Muscle of leg (tissue), 16 donors: ENCODE measurements at places on chromosomes 13 and 19. TPM values are rescaled to one million over a fixed set of nuclear protein-coding genes. Genes with fewer than 3 reads are reported as not detected.

TMC4 gene
- 8.0 TPM for polyA plus RNA-seq

LIPE gene
- polyA plus RNA-seq = 8.6 TPM

RGS9BP gene
- polyA plus RNA-seq = not detected

MIR17HG gene
- polyA plus RNA-seq = 2.6 TPM

FBN3 gene
- polyA plus RNA-seq = 14.4 TPM

KIR2DL3 gene
- not detected for polyA plus RNA-seq

RASAL3 gene
- 1.2 TPM for polyA plus RNA-seq

MYO1F gene
- polyA plus RNA-seq = 3.1 TPM

PRODH2 gene
- polyA plus RNA-seq = not detected

INAFM1 gene
- polyA plus RNA-seq = 15.2 TPM

TEKTIP1 gene
- polyA plus RNA-seq = 4.9 TPM

PCDH20 gene
- 2.3 TPM for polyA plus RNA-seq

- DNase-seq = peak; percentile 77
Observed at GRCh38 chr13:20127562-20128458, 33.0 kb downstream of the GJA3 start.

DNA sequence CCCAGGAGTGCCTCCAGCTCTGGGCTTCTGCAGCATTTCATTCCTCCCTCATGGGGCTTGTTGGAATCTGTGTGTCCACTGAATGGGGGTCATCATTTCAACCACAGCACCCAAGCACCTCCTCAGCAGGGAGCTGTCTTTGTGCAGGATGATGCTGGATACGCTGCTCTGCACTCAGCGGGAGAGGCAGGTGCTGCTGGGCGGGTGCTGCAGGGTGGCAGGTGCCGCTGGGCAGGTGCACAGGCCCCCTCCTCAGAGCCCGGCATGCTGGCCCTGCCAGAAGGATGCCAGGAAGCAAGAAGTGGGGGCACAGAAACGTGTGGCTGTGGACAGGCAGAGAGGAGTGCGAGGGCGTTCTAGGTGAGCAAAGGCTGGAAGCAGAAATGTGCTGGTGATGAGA lies 121.8 kb upstream of the VSTM2B start:
- no peak for DNase-seq

DNA sequence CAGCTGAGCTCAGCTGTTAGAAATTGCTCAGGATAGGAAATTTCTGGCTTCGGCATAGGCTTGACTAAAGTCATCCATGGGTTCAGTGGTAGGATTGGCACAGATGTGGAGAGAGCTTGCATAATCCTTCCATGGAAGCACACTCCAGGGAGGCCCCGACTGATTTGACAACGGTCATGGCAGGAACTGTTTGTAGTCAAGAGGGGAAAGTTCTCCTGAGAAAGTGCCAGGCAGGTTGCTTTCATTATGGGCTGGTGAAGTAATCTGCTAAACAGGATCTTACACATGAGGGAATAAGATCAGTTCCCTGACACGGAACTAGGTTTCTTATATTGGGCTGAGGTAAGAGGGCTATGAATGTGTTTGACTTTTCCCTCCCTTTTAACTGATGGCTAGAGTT lies 120.1 kb downstream of the RGCC start:
- DNase-seq = peak; percentile 73

GRCh38 chr19:1473085-1473851 lies 5.7 kb downstream of the C19orf25 start:
- no peak for DNase-seq

- DNase-seq = no peak
Observed at GRCh38 chr19:31332096-31332495, 17.1 kb downstream of the TSHZ3 start.

GRCh38 chr13:27379694-27380641 lies 44.5 kb upstream of the GTF3A start:
- DNase-seq = peak; percentile 56

- DNase-seq = no peak
Observed at GRCh38 chr19:57719424-57719823, 8.0 kb downstream of the ZNF671 start.

DNA sequence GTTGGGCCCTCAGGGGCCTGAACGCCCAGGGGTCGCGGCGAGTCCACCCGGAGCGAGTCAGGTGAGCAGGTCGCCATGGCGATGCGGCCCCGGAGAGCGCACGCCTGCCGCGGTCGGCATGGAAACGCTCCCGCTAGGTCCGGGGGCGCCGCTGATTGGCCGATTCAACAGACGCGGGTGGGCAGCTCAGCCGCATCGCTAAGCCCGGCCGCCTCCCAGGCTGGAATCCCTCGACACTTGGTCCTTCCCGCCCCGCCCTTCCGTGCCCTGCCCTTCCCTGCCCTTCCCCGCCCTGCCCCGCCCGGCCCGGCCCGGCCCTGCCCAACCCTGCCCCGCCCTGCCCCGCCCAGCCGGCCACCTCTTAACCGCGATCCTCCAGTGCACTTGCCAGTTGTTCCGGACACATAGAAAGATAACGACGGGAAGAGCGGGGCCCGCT lies at the start of gene CCNA1:
Gene CCNA1, plus strand, starts transcription at position 390 of the 439 bp plus-strand sequence. CDS start 562 bp downstream, outside the sequence.
- peak; percentile 50 for DNase-seq

GRCh38 chr13:110551284-110551683 lies 10.2 kb downstream of the RAB20 start:
- DNase-seq = peak; percentile 27

- peak; percentile 70 for DNase-seq
Observed at GRCh38 chr13:36712770-36713169, 39.0 kb downstream of the SERTM1 start.

- DNase-seq = no peak
Observed at GRCh38 chr13:71437704-71438103, 429.3 kb downstream of the DACH1 start.

DNA sequence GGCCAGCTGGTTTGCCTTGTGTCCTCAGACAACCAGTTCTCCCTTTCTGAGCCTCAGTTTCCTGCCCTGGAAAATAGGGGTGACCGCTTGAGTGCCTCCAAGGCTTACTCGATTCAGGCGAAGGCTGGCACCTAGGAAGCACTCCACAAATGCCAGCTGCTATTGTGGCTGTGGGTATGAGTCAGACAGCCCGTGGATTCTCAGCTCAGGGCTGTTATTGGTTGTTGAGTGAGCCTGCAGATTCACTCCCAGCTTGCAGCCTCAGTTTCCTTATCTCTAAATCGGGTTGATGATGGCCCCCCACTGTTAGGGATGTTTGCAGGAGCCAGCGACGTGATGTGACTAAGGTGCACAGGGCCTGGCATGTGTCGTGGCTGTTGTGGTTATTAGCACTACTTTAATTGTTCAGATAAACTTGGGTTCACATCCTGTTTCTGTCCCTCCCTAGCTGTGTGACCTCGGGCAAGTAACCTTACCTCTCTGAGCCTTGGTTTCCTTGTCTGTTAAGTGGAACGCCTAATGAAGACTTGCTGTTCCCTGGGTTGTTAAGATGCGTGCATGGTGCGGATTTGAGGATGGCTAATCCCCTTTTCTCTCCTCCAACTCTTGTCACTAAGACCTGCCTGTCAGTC lies 2.4 kb downstream of the MARK4 start:
- no peak for DNase-seq

DNA sequence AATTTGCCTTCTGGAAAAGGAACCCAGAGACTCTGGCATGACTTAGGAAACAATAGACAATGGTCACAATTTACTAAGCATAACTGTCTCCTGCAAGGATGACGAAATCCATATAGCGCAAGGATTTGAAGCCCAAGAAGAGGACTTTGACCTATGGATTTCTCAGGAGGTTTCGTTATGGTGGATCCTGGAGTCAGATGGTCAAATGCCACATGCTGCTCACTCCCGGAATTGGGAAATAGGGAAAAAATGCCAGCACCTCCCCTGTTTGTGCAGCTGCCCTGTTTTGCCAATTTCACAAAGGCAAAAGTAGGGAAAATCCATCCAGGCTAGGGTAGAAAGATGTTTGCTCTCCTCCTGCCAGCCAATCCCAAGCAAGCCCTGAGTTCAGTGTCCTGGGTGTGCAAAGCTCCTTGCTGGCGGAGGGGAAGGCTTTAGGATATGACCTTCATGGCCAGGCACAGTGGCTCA lies 23.4 kb downstream of the RDH8 start:
- DNase-seq = no peak

DNA sequence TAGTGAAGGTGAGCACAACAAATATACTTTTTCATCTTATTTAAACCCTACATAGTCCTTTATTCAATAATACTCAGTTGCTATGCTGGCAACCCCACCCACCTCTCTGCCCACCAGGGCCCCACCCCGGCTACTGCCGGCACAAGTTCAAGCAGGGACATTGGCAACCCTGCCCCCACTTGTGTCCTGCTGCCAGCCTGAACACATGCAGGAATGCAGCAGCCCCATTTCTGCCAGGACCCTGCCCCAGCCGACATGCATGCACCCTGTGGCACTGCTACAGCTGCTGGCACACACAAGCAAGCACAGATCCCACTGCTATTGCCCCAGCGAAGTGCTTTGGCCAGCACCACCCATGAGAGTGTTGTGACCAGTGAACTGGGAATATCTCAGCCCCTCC lies 289.8 kb downstream of the COG6 start:
- DNase-seq = no peak

DNA sequence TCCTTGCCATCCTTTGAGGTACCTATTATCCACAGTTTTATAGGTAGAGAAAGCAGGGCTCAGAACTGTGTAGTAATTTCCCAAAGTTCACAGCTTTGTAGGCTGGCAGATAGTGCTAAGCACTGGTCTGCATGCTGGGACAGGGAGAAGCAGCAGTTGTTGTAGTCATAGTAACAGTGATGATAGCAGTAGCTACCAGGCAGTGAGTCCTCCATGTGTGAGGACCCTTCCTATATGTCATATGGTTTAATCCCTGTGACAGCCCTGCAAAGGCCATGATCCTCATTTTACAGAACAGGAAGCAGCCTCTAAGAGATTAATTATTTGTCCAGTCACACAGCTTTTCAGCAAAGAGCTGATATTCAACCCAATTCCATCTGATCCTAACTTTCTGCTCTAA lies 21.0 kb downstream of the SERP2 start:
- DNase-seq = peak; percentile 20

- DNase-seq = no peak
Observed at GRCh38 chr19:42634409-42635232, 39.9 kb upstream of the CEACAM8 start.

- peak; percentile 20 for DNase-seq
Observed at GRCh38 chr13:58587183-58587582, 955.6 kb downstream of the PCDH17 start.

GRCh38 chr19:9487016-9487415 lies 11.4 kb downstream of the ZNF560 start:
- no peak for DNase-seq

- peak; percentile 66 for DNase-seq
Observed at GRCh38 chr19:49896863-49897621, at the start of gene IL4I1. Gene IL4I1, minus strand, starts transcription at chr19:49896887. Its CDS starts 727 bp downstream, at chr19:49896160.
